ENCODE measurements at places on chromosomes 1 and 21. TPM values are rescaled to one million over a fixed set of nuclear protein-coding genes. Genes with fewer than 3 reads are reported as not detected.

GRCh38 chr1:6667139-6667538 is 34.5 kb downstream of the DNAJC11 start:
- DNase-seq: no peak

DNA sequence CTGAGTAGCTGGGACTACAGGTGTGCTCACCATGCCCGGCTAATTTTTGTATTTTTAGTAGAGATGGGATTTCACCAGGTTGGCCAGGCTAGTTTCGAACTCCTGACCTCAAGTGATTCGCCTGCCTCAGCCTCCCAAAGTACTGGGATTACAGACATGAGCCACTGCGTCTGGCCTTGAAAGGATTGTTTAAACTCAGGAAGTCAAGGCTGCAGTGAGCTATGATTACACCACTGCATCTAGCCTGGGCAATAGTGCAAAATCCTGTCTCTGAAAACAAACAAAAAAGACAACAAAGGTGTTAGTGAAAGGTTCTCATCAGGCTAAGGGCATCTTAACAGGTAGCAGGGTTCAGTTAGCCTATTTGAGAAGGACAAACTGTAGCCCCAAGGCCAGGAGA is 14.2 kb upstream of the ZNF496 start:
- no peak for DNase-seq

DNA sequence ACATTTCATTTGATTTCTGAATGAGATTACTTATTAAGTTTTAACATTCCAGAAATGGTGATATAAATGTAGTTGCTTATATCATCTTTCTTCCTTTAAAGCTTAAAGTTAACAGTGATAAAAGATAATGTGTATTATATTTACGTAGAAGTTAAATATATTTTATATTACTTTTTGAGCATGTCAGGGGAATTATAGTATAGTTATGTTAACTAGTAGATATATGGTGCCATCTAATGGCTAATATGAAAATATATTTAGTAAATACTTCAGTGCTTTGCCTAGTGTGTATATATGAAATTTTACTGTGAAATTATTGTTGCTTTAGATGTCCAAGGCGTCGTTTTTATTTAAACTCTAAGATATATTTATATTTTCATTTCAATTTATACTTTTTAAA is 51.5 kb downstream of the SYT14 start:
- no peak for DNase-seq

DNA sequence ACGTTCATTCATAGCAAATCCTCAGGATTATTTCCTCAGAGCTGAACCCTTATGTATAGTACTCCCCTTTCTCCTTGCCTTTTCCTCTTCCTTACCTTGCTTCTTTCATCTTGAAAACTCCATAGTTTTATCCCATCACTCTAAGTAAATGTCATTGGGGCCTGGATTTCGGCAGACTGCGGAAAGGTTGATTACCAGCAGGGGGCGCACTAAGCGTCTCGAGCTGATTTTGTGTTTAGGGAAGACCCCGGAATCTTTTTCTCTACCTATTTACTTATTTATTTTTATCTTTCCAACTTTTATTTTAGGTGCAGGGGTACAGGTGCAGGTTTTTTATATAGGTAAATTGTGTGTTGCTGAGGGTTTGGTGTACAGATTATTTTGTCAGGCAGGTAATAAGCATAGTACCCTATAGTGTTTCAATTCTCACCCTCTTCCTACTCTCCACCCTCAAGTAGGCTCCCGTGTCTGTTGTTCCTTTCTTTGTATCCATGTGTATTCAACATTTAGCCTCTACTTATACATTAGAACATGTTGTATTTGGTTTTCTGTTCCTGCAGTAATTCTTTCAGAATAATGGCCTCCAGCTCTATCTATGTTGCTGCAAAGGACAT is 11.4 kb upstream of the MTARC1 start:
- no peak for DNase-seq

GRCh38 chr1:101107496-101108110 is 82.0 kb upstream of the DPH5 start:
- no peak for DNase-seq

GRCh38 chr1:244634546-244634945 is 18.4 kb upstream of the DESI2 start:
- DNase-seq: no peak

DNA sequence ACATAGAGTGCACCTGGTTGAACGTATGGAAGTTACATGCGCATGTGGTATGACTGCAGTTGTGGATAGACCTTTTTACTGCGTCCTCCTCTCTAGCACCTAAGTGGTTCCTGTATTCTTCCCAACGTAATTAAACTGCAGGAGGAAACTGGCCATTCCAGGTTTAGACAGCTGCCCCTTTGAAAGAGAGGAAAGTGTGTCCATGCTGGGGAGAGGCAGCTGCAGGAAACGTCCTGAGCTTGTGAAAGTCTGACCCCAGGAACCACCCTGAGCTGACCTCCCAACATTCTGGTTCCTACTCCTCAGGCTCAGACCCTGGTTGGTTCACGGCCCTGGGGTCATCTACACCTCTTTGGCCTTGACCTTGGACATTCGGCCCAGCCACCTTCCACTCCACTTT is 309.3 kb downstream of the DISC1 start:
- DNase-seq: no peak

DNA sequence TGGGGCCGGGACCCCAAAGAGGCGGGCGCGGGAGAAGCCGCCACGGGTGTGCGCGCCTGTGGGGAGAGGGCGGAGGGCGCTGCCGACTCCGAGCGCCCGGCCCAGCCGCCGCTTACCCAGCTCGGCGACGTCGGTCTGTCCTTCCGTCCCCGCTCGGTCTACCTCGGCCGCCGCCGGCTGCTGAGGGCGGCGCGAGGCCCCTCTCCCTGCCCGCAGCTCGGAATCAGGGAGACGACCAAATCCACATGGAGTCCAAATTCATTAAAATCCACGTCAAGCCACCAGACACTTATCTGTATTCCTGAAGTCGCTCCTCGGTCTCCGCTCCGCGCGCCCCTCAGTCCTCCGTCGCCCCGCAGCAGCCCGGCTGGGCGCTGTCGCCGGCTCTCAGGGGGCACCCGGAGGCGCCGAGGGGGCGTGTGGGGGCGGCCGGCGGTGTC is 637 bp downstream of the PLXNA2 start:
- no peak for DNase-seq

- DNase-seq: no peak
Observed at GRCh38 chr1:82323144-82323841, 522.6 kb downstream of the ADGRL2 start.

DNA sequence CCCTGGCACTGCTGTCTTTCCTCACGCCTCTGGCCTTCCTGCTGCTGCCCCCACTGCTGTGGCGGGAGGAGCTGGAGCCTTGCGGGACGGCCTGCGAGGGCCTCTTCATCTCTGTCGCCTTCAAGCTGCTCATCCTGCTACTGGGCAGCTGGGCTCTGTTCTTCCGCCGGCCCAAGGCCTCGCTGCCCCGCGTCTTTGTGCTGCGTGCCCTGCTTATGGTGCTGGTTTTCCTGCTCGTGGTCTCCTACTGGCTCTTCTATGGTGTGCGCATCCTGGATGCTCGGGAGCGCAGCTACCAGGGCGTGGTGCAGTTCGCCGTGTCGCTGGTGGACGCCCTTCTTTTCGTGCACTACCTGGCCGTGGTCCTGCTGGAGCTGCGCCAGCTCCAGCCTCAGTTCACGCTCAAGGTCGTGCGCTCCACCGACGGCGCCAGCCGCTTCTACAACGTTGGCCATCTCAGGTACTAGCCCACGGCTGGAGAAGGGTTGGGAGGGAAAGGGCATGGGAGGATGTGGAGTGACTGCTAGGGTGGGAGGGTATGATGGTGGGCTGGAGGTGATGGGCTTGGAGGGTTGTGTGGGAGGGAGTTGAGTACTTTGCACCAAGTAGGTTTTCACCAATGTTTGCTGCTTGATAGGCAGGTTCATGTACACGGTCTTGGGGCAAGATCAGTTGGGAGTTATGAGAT is 18.9 kb downstream of the VANGL2 start:
- no peak for DNase-seq

GRCh38 chr1:67307251-67308060 is at the start of gene IL12RB2:
Gene IL12RB2, plus strand, starts transcription at chr1:67307873. Its CDS starts 12,496 bp downstream, at chr1:67320369.
- DNase-seq: no peak

GRCh38 chr1:52056937-52057231 is 789 bp downstream of the BTF3L4 start:
- no peak for DNase-seq

DNA sequence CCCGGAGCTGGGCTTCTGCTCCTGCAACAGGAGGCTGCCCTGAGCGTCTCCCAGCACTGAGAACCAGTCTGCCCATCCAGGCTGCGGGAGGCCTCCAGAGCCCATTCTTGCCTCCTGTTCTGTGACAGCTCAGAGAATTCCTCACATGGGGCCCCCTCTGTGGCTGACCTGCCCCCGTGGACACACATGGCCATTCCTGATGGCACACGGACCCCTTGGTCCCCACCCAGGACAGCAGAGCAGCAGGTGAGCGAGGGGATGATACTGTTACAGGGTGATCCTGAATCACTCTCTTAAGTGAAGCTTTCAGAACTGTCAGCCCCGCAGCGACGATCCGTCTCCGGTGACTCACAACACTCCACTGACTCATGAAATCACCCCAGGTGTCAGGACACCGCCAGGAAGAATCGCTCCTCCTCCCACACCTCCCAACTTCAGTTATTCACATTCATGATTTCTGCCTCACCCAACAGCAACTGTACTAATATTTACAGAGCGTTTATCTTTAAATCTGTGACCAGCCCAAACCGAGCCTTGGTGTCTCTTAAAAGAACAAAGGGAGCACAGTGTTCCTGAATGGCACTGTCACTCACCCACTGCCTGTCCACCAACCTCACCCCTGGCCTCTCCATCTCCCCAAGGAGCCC is 22.5 kb downstream of the CHD5 start:
- DNase-seq: no peak

DNA sequence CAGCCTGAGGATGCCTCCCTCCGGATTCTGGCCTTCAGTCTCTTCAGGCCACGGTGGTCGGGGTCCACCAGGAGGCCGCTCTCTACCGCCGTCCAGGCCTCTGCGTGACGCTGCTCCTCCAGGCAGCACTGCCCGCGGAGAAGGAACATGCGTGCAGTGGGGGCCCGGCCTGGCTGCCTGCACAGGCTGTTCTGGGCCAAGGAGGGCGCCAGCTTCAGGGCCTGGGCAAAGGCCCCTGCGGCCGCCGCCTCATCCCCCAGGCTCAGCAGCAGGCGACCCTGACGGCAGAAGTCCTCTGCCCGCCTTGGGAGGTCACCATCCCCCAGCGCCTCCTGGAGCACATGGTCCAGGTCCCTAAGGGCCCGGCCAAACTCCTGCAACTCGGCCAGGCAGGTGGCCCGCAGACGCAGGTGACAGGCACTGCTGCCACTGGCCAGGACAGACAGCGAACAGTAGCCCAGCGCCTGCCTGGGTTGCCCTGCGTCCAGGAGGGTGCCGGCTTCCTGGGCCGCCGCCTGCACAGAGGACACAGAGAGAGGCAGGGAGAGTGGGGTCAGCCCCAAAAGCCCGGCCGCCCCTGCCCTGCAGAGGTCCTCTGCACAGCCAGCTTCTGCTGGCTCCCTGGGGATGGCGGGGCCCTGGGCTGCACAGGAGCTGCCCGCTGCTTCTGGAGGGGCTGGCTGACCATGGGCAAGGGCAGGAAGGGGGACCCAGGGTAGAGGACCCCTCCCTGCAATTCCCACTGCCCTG is 8.7 kb upstream of the MMEL1 start:
- DNase-seq: no peak

GRCh38 chr1:244322791-244323521 is 128.8 kb downstream of the ADSS2 start:
- DNase-seq: no peak

- DNase-seq: peak; percentile 83
Observed at GRCh38 chr1:116375887-116376728, 3.1 kb downstream of the ATP1A1 start.

- no peak for DNase-seq
Observed at GRCh38 chr21:41009398-41010100, 158.4 kb upstream of the BACE2 start.

DNA sequence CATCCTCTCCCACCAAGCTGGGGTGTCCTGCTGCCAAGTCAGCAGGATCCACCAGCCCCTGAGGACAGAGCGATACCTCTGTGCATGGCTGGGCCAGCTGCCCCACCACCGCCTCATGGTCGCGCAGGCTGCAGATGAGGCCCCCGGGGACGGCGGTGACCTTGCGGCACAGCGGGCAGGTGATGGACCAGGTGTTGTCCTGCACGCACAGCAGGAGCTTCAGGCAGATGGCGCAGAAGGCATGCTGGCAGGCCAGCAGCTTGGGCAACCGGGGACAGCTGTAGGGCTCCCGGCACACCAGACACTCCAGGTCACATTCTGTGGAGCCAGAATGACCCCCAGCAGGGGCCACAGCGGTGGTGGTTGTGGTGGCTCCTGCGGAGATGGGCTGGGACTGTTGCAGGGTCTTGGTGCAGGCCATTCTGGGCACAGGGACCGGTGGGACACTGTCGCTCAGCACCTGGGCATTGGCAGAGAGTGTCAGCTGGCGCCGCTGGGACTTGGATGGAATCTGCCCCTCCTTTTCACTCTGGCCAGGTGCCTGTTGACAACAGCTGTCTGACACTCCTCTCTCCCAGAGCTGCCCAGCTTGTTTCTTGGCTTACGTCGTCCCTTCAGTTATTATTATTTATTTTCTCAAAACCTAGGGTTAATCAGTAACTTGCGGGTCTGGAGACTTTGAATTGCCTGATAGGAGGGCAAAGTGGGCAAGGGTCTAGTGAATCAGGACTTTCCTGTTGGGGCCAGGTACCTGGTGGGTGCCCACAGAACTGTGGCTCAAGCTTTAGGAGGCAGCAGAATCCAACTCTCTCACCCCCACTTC is at the start of gene RNF186:
Gene RNF186, minus strand, starts transcription at position 603 of the 823 bp plus-strand sequence. Its CDS starts 182 bp downstream, at position 421.
- DNase-seq: no peak

DNA sequence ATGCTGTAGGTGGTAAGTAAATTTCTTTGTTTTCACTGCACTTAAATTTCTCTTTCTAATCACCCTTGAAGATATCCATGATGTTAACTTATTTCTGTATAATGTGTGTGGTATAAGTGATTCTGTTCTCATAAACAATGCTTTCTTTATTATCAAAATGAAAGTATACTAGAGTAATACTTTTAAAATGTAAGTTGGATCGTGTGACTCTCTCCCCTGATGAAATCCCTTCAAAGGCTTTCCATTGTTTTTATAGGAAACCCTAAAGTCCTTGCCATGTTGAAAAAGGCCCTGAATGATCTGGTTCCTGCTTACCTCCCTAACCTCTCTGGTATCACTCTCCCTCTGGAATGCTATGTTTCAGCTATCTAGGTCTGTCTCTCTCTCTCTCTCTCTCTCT is 191.1 kb upstream of the LHX8 start:
- no peak for DNase-seq

ST3GAL3 gene
- 22.0 TPM for total RNA-seq

F3 gene
- 27.9 TPM for total RNA-seq

LRRC71 gene
- not detected for total RNA-seq

PLOD1 gene
- total RNA-seq: 70.4 TPM

LCE2D gene
- not detected for total RNA-seq

TSHB gene
- not detected for total RNA-seq

TNFRSF18 gene
- total RNA-seq: not detected

LY9 gene
- not detected for total RNA-seq

CASQ1 gene
- 27.0 TPM for total RNA-seq

GABPA gene
- 18.3 TPM for total RNA-seq

LRRC7 gene
- 3.3 TPM for total RNA-seq

OR2T33 gene
- not detected for total RNA-seq

All from Right ventricle myocardium inferior (tissue), 1 donor.